Stimulated activated CD8-positive, alpha-beta memory T cell treated with anti-CD3 and anti-CD28 coated beads, Interleukin-7, amount 100 ng/mL, for 4 hours (primary cell): ENCODE measurements at places on chromosomes 5 and 9.

- no peak for DNase-seq
These were observed 507.4 kb downstream of the KDM4C start for GRCh38 chr9:7265181-7265580.

DNA sequence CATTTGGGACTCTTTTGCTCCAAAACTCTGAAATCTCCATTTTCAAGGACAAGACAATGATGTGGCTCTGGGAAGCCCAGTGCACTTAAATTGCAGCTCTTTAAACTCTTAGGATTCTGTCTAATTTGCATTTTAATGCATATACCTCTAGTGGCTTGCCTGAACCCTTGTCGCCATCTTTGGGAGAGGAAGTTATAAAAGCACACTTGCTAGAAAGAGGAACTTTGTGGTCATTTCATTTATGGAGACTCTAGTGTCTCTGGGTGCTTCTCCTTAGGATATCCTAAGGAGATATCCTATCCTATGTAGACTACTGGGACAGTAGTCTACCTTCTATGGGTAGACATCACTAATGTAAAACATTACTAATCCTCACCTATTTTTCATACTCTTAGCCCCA is 77.3 kb upstream of the SLC1A3 start:
- no peak for DNase-seq

- DNase-seq: no peak
These were observed 119.9 kb upstream of the ELAVL2 start for GRCh38 chr9:23945897-23946296.

- DNase-seq: no peak
These were observed 233.4 kb downstream of the DENND1A start for GRCh38 chr9:123696476-123696875.

GRCh38 chr5:154388842-154389241 is 57.0 kb upstream of the SAP30L start:
- DNase-seq: no peak

DNA sequence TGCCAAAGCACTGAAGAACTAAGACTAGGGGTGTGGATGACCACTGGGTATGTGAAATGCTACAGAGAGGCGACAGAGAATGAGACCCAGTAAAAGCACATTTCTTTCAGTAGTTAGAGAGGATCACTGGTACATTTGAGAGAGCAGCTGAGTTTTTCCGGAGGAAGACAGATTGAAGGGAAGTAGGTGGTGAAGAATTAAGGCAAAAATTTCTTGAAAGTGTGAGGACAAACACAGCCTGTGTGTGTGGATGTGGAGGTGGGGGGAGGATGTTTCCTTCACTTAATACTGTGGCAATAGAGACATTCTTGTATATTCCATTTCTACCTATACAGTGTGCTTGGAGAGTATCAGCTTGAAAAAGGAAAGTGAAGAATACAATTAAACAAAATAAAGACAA is 871.2 kb upstream of the DMAC1 start:
- DNase-seq: no peak

- DNase-seq: no peak
These were observed 740.2 kb downstream of the TLR4 start for GRCh38 chr9:118444403-118444802.

- DNase-seq: no peak
These were observed 12.7 kb upstream of the EGFL7 start for GRCh38 chr9:136650021-136650420.

DNA sequence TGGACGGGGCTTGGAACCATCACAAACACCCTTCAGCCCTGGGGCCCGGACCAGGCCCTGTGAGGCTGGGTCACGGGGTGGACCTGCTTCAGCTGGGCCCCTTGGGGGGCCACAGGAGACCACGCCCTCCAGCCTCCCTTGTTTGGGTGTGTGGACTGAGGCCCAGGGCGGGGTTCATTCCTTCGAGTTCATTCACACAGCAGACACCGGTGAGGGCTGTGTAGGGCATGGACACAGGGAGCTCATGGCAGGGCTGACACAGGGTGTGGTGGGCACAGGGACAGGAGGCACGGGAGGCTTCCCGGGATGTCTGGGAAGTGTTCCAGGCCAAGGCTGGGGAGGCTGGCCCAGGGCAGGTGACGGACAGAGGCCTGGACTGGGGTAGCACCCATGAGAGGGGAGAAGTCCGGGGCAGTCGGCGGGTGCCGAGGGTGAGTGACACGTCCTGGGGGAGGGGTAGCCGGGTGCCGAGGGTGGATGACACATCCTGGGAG is 8.9 kb downstream of the DNLZ start:
- DNase-seq: no peak

DNA sequence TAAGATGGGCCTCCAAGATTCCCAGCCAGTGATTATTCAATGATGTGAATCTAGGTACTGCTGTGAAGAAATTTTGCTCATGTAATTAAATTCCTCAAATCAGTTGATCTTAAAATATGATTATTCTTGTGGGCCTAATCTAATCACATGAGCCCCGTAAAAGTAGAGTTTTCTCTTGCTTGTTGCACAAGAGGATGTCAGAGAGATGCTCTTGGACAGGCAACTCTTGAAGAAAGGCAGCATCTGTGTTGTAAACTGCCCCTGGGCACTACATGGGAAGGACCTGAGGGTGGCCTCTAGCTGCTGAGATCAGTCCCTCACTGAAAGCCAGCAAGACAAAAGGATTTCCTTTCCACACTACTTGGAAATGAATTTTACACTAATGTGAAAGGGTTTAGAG is 132.9 kb downstream of the TRPM3 start:
- no peak for DNase-seq
